ENCODE measurements at places on chromosomes 4 and X.

DNA sequence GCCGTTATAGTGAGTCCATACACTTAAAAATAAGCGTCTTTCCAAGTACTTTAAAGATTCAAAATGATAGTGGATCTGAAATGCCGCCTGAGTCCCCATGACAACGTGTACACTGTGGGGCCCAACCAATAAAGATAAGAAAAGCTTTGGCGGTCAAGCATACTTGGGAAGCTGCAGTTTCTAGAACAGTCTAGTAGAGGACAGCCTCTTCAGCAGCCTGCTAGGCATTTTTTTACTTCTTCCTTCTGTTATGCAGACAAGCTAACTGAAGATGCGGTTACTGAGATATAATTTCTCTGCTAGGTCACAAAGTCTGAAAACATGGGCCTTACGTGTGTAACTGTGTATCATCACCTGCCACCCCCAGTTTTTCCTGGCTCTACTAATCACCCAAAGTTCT is 402 bp upstream of the UPRT start:
- DNase-seq, result no peak

GRCh38 chr4:48266781-48267180 is 2.9 kb downstream of the TEC start:
- DNase-seq, result no peak

GRCh38 chr4:66629927-66630326 is 915.4 kb downstream of the CENPC start:
- DNase-seq, result no peak

GRCh38 chr4:88599298-88599697 is 7.0 kb downstream of the HERC3 start:
- DNase-seq, result no peak

- DNase-seq, result no peak
These were observed 560.4 kb downstream of the ANKRD50 start for GRCh38 chr4:124152132-124152531.

DNA sequence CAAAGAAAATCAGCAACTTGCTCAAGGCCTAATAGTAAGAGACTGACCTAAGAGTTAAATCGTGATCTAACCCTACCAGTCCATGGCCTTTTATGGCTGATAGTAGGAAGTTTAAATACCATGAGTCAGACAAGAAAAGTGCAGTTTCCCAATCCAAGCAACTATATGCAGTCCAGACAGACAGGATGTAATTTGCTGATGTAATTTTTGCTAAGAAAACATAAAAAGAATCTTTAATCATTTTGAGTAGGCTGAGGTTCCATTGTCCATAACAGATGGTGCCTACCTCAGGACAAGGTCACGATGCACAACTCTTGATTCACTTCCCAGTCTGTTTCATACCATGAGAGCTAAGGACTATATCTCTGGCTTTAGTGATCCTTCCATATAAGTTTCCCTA is 317.5 kb upstream of the GRIA3 start:
- no peak for DNase-seq

DNA sequence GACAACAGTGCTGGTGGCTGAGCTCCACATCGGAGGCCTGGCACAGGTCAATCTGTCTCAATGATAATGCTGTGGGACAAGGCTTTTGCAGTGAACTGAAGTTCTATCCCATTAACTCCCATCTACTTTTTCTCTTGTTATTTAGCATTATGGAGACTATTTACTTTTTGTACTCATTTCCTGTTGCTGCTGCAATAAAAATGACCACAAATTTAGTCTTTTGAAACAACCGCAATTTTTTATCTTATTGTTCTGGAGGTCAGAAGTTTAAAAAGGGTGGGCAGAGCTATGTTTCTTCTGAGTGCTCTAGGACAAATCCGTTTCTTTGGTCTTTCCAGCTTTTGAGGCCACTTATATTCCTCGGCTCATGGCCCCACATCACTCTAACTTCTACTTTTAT is 111.0 kb upstream of the PITX2 start:
- no peak for DNase-seq

DNA sequence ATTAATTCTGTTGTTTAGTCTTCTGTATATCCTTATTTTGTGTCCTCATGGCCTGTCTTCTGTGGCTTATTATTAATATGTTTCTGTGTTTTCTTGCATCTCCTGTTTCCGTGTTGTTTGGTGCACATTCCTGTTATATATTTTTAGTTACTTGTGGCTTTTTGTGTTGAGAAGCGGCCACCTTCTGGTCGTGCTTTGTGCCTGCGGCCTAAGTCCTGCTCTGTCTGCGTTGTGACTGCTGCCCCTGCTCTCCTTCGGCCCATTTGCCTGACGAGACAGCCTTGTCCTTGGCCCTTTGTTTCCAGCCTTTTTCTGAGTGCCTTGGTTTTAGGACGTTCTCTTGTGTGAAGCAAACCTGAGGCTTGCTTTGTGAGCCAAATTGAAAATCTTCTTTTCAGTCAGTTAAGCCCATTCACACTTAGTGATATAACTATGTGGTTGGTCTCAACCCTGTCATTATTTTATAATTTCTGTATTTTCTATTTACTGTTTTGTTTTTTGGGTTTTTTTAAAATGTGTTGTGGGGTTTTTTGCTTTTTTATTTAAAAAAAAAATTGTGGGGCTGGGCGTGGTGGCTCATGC is 43.8 kb downstream of the TNIP2 start:
- no peak for DNase-seq

GRCh38 chr4:20086067-20086798 is 165.5 kb upstream of the SLIT2 start:
- no peak for DNase-seq

DNA sequence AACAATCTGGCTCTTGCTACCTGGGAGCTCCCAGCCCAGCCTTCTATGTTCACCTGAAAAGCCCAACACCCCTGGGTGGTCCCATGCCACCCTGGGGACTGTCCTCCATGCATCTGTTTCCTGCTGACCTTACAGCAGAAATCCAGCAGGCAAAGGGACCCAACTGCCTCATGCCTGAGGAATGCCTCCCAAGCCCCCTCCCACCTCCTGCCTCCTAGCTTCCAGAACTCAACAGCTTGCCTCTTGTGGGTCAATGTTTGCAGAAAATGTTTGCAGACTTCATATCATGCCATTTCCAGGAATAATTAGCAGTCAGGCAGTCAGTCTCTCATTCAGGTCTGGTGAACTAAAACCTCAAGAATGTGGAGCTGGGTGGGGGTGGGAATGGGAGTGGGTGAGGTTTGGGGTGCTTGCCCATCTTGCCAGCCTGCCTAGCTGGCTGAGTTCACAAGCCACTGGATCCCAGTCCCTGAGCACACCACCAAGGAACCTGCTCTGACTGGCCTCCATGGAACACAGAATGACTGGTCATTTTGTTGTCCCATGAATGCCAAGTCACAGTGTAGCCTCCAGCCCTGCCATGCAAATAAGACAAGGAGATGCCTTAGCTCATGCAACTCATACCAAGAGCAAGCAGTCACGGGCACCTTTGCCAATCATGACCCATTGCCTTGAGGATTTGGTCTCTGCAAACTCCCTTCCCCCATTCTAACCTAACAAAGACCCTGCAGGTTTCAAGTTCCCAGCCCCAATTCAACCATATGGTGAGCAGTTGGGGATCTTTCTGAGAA is 12.1 kb upstream of the PLAC1 start:
- DNase-seq, result no peak

DNA sequence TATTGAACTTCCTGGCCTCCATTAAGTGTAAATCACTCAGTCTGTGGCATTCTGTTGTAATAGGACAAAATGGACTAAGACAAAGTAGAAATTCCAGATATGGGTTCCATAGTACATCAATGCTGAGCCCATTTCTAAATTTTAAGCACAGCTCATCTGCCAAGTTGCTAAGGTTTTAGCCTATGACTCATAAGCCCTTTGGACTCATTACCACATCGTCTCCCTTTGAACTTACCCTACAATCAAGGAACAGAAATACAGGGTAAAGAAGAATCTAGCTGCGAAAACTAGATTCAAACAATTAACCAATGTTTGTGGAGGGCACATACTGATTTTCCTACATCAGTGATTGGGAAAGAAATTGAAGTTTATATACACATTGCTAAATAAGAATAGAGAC is 31.8 kb downstream of the NAA11 start:
- DNase-seq, result no peak

DNA sequence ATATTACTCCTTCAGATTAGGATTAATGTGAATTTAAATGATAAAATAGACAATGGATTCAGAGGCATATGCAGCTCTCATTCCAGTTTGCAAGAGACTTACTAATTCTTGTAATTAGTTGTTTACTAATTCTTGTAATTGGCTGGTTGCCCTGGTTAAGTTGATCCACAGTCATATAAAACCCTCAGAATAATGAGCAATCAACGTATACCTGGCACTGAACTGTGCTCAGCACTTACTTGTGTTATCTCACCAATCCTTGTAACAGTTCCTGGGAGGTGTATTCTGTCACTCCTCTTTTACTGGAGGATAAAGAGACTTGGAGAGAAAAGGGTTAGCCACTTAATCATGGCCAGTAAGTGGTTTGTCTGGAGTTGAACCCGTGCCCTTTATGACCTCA is 10.5 kb downstream of the HERC5 start:
- no peak for DNase-seq

- DNase-seq, result no peak
These were observed 149.3 kb upstream of the GYPA start for GRCh38 chr4:144289667-144290428.

GRCh38 chrX:112470551-112470950 is 209.2 kb downstream of the LHFPL1 start:
- no peak for DNase-seq

DNA sequence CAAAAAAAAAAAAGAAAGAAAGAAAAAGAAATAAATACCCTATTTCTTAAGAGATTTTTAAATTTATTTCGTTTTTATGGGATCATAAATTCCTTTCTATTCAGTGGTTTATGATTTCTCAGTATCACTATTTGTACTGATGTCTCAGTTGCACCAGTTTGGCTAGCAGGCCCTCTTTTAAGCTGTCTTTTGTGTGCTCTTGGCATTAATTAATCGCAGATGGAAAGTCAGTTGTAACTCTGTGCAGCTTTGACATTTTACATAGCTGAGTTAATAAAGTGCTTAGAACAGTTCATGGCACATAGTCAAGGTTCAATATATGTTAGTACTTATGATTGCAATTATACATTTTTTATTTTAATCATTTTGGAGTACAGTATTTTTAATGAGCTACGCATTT is 123.7 kb upstream of the NUDT6 start:
- DNase-seq, result no peak

DNA sequence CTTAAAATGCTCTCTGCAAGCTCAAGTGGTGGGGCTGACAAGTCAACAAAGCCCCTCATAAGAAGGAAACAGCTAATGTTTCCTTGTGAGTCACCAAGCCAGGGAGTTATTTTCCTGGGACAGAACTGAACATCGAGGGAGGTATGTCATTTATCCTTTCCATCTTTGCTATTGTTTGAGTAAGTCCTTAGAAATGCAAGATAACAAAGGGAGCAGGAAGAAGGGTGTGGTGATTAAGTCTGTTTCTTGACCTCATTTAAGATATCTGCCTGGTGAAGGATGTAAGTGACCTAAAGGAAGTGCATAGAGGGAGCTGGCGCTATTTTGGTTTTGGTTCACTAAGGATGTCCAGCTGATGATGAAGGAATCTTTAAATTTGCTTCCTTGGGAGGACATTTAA is 39.9 kb downstream of the ATG4A start:
- no peak for DNase-seq

- DNase-seq, result no peak
These were observed 7.5 kb upstream of the DMD start for GRCh38 chrX:33218819-33219218.

- DNase-seq, result no peak
These were observed 22.4 kb downstream of the RAB40AL start for GRCh38 chrX:102959471-102959870.

DNA sequence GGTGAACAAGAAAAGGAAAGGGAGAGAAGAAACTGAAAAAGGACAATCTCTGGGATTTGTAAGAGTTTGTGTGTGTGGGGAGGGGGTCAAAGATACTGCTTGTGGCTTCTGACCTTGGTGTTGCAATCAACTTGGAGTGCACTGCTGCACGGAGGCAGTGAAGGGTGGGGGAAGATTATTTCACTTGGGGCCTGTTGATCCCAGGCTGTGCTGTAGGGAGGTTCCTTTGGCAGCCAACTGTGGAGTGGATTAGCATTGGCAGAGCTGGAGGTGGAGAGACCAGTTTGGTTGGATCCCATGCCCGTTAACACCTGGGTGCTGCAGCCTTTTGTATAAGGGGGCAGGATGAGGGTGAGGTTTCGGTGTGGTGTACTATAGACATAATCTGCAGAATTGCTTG is 38.2 kb downstream of the AFF1 start:
- DNase-seq, result no peak

DNA sequence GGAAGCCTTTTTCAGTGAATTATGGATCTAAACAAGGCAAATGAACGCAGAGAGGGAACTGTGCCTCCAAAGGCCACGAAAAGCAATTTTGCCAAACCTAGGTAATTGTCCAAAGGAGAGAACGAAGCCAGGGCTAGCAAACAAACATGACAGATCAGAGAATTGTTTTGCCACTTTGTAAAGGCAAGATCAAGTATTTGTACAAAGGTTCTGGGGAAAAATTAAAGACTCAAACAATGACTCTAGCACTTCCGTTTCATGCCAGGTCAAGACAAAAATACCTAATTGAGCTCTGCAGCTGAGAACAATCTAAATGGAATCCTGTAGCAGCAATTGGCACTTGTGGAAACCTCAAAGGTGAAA is 8.5 kb downstream of the RBM47 start:
- DNase-seq, result no peak

DNA sequence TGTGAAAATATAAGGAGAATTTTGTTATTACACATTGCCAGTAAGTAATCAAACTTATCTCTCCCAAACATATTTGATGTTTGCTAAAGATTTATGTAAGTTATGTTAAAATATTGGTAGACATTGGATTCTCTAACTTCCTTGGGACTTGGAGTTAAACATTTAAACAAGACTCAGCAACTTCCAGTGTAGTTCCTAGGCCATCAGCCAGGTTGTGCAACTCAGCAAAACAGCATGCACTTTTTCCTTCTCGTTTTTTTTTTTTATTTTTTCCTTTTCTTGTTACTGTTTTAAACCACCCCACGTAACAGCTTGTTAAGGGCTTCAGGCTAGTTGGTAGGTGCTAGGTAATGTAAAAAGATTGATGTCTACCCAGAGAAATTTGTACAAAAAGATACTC is 510.4 kb downstream of the ANKRD50 start:
- DNase-seq, result no peak

DNA sequence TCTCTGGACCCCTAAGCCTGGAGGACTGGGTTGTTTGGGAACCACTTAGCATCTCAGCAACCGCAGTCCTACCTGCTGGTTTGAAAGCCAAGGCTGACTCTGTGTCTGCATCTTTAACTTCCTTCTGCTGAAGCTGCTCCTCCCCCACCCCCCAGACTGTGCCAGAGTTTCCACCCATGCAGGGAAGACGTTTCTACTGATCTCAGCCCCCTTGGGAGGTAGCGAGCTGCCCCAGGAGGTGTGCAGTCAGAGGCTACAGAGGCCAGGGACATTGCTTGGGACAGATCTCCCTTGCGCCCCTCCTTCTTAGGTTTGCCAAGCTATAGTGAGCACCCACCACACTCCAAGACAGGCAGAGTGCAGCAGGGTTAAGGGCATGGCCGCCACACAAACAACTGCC is 4.7 kb upstream of the FATE1 start:
- DNase-seq, result no peak

All from activated CD8-positive, alpha-beta memory T cell treated with anti-CD3 and anti-CD28 coated beads for 24 hours (primary cell).